ENCODE measurements at places on chromosomes 13 and 19. TPM values are rescaled to one million over a fixed set of nuclear protein-coding genes. Genes with fewer than 3 reads are reported as not detected.

The ZNF30 gene
- 3.5 TPM for total RNA-seq

The GYS1 gene
- 34.5 TPM for total RNA-seq

The PRODH2 gene
- total RNA-seq: not detected

The MYO1F gene
- 0.07 TPM for total RNA-seq

The FKRP gene
- 24.8 TPM for total RNA-seq

The BRME1 gene
- 0.13 TPM for total RNA-seq

The GSX1 gene
- total RNA-seq: not detected

The SIGLEC5 gene
- total RNA-seq: 0.27 TPM

Data from mammary microvascular endothelial cell (primary cell).